Pulmonary artery endothelial cell (primary cell): ENCODE measurements at places on chromosomes 13 and 19. TPM values are rescaled to one million over a fixed set of nuclear protein-coding genes. Genes with fewer than 3 reads are reported as not detected.

The GPR180 gene
- total RNA-seq = 11.1 and 18.7 TPM in 2 replicates

The GRIN3B gene
- 0.39 and 0.59 TPM in 2 replicates for total RNA-seq

The IZUMO4 gene
- total RNA-seq = 0.46 and 0.74 TPM in 2 replicates

The ONECUT3 gene
- total RNA-seq = not detected in 2 replicates
